ENCODE measurements at places on chromosomes 16 and 17.

DNA sequence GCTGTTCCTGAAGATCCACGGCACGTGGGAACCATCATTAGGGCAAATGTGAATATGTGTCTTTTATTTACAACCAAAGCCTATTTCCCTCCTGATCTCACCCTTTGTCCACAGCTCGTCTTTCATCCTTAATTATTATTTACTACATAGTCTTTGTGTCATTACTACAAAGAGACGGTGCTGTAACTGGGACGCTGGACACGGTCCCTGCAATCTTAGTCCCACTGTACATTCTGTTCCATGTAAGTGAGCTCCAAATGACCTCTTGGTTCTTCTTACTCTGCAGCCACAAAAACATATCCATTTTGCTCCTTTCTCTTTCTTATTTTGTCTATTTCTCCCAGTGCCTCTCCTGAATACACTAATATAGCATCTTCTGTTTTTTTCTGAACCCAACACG lies 12.7 kb upstream of the KRT23 start:
- DNase-seq: no peak

GRCh38 chr17:59267776-59268175 lies 47.5 kb downstream of the GDPD1 start:
- no peak for DNase-seq

- DNase-seq: peak; percentile 68
Observed at GRCh38 chr17:79801156-79802038, 4.5 kb upstream of the CBX8 start.

DNA sequence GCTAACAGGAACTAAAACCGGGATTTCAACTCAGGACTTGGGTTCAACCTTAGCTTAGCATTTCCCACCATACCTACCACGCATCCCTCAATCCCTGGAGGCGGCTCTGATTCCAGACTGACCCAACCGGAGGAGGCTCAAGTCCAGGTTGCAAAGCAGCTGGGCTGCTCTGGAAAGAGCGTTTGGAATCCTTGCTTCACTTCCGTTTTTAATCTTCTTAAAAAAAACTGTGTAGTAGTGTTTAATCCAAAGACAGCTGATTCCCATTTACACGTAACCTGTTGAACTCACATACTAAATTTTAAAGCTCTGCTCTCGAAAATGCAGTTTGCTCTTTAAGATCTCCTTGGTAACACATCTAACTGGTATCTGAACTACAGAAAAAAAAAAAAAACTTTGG lies 50.0 kb downstream of the NXN start:
- no peak for DNase-seq

- DNase-seq: no peak
Observed at GRCh38 chr17:57615836-57616757, 129.0 kb downstream of the CCDC182 start.

- DNase-seq: no peak
Observed at GRCh38 chr16:19831678-19832077, 53.0 kb downstream of the GPRC5B start.

GRCh38 chr17:37286430-37286829 lies 89.4 kb upstream of the C17orf78 start:
- DNase-seq: no peak

- peak; percentile 77 for DNase-seq
Observed at GRCh38 chr17:10646392-10646990, 10.6 kb downstream of the MYH3 start.

DNA sequence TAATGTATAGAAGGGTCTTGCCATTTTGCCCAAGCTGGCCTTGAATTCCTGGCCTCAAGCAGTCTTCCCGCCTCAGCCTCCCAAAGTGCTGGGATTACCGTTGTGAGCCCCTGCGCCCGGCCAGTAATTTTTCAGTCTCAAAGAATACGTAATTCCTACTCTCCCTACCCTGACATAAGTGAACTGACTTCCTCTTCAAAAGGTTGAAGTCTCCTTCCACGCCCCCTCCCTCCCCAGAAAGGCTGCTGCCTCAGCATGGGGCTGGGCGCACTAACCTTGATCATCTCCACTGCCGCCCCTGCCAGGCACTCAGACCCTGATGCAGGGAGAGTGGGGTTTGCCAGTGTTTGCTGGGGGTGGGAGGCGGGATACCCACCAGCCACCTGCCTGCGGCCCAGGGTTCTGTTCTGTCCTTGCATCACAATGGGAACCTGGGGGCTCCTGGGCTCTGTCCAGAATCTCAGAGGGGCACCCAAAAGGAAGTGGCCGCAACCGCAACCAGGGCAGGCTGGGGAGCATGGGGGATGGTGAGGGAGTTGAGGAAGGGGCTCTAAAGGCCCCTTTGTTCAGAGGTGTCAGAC lies 27.5 kb downstream of the KIFC3 start:
- no peak for DNase-seq

DNA sequence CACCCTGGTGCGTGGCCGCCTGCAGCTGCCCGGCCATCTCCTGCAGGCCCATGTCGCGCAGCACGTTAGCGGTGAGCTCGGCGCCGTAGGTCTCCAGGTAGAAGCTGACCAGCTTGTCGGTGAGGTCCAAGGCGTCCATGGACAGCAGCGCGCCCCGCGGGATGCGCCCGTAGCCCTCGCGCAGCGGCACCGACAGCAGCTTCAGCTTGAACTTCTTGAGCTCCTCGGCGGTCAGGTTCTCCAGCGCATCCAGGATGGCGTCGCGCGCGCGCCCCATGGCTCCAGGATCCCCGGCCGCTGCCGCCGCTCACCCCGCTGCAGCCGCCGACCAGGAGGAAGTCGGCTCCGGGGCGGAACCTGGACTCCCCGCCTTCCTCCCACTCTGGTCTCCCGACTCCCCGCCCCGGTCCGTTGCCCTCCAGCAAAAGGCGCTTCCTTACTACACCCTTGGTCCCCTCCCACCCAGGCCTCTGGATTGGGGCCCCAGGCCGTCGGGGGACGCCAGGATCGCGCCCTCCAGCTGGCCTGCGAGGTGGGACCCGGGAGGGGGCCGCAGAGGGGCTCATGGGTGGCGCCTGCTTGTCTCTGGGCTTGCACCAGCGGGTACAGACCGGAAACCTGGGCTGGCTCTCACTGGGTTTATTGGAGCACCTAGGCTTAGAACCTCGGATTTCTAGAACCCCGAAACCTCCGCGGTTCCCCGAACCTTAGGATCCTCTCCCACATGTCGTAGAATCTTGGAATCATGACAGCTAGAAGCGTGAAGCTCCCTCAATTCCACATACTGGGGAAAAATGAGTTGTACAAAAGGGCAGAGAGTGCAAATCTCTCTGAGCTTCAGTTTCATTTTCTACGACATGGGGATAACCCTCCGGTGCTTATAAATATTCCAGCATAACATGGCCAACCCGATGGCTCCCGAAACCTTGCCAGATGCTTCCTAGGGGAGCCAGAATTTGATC lies at the start of gene PYCARD:
Gene PYCARD (minus strand): TSS at position 347 of the 962 bp plus-strand sequence. CDS start 70 bp downstream, at position 277.
- DNase-seq: peak; percentile 66

- no peak for DNase-seq
Observed at GRCh38 chr17:1834380-1835149, 4.8 kb downstream of the RPA1 start.

GRCh38 chr17:34580685-34581445 lies 1.5 kb downstream of the TMEM132E start:
- DNase-seq: peak; percentile 73

GRCh38 chr16:78823027-78823426 lies 723.6 kb downstream of the WWOX start:
- DNase-seq: peak; percentile 44

DNA sequence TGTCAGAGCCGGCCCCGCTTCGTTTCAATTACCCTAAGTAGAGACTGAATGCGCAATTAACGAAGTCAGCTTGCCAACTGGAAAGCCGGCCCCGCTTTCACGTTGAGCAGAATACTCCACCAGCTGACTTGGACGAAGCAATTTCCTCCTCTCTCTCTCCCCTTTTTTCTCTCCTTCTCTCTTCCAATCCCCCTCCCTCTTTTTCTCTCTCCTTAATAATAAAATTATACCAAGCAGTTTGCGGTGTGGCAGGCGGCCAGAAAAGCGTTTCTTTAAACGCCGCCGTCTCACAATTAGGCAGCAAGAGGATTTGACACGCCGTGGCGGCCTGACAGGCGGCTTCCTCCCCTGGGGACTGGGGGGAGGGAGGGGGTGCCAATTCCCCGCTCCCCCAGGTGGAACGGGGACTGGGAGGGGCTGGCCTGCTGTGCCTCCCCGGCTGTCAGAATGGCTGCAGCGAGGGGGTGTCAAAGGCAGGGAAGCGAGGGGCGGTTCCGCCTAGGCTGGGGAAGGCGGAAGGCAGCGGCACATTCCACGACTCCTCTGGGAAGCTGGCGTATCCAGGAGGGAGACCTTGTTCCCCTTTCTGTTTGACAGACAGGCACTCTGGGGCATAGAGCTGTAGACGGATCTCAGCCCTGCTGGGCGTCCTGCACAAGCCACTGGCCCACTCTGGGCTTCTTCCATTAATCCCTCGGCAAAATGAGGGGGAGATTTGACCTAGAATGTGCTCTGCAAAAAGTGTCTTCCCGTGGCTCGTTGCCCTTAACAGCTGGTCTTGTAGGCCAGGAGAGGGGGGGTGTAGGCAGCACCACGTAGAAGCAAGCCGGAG lies 52.7 kb downstream of the SREBF1 start:
- DNase-seq: peak; percentile 88

DNA sequence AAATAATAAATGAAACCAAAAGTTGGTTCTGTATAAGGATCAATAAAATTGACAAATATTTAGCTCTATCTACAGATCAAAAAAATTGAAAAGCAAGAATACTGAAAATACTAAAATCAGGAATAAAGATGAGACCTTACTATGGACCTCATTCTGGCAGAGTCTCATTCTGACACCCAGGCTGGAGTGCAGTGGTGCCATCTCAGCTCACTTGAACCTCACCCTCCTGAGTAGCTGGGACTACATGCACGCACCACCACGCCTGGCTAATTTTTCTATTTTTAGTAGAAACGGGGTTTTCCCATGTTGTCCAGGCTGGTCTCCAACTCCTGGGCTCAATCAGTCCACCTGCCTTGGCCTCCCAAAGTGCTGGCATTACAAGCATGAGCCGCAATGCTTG lies 22.0 kb upstream of the KREMEN2 start:
- DNase-seq: no peak

- DNase-seq: peak; percentile 58
Observed at GRCh38 chr17:69607162-69607834, 192.8 kb downstream of the MAP2K6 start.

GRCh38 chr16:82924075-82924854 lies 297.5 kb downstream of the CDH13 start:
- DNase-seq: no peak

- DNase-seq: peak; percentile 53
Observed at GRCh38 chr17:80146121-80147034, 550 bp downstream of the EIF4A3 start.

DNA sequence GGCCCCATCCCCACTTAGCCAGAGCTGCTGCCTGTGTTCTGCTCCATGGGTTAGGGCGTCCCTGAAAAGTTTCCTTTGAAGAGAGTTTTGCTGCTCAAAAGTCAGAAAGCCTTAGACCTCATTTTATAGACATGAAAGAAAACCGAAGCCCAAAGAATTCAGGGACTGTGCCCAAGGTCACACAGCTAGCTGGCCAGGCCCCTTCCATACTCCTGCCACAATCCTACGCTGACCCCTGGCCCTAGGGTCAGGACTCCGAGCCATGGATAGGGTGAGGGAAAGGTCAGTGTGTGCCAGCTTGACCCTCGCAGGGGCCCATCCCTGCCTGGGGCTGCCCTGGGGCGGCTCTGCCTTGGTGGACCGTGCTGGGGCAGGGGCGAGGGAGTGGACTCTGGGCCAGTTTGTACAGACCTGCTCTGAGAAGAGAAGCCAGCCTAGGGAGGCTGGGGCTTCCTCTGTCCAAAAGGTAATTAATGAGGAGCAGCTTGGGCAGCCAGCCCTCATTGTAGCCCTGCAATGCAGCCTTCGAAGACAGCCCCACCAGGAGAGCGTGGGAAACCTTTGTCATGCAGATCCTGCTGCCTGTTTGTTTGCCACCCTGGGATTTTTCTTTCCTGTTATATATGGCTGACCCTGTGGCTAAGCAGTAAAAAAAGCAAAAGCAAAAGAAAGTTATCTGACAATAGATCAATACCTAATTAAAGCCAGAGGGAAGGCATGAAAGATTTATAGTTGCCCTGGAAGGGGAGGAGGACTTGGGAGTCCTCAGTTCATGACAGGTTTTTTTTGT lies 37.4 kb downstream of the RHBDL3 start:
- peak; percentile 50 for DNase-seq

DNA sequence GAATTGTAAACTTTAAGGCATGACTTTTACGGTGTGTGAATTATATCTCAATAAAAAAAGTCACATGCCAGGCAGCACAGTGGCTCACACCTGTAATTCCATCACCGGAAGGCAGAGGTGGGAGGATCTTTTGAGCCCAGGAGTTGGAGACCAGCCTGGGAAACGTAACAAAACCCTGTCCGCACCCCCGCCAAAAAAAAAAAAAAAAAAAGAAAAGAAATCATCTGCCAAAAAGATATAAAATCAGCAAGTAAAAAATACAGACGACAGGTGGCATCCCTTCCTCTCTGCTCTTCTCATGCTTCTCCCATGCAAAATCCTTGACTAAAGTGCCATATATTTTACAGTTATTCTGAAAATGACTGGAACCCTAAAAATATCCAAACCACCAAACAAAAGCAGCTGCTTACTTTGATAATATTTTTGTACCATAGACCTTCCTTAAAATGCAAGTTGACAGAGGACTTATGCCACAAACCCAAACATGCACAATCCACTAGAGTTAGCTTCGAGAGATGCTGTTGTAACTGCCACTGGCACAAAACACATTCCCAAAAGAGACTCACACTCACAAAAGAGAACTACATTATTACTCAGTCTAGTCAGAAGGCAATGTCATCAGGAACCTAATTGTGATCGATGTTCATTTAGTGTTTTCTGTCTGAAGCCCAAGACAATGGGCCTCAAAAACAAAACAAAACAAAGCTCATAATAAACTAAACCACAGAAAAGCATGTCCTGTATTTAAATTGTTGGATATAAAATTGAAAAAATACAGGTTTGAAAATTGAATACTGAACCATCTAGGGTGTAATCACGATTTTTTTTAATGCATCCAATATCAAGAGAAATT lies 2.4 kb downstream of the CRLF3 start:
- no peak for DNase-seq

DNA sequence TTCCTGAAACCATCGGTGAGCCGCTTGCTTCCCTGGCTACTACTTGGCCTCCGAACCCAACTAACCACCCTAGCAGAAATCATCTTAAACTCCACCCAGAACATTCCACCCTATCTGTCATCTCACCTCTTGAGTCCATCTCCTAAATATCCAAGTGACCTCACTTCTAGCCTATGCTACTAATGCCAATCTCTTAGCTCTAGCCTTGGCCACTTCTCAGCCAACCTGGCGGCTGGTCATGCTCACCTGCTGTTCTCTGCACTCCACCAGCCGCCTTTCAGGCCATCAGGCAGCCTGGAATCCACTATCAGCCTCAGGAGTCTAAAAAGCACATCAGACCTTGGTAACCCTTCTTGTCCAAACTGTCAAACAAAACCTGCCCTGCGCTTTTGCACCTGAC lies 11.9 kb upstream of the CYTH1 start:
- DNase-seq: no peak

- no peak for DNase-seq
Observed at GRCh38 chr17:75073618-75074047, 14.1 kb upstream of the SLC16A5 start.

GRCh38 chr16:47045023-47045422 lies 71.5 kb upstream of the DNAJA2 start:
- peak; percentile 43 for DNase-seq

- no peak for DNase-seq
Observed at GRCh38 chr16:87441886-87442580, 49.9 kb downstream of the MAP1LC3B start.
